ENCODE measurements at places on chromosomes 13 and 19.

GRCh38 chr19:45340232-45340898 is at the start of gene KLC3:
TSS of gene KLC3 (plus strand) at chr19:45340750. CDS start at chr19:45345542, 4,792 bp downstream.
- DNase-seq, result peak; percentile 62

DNA sequence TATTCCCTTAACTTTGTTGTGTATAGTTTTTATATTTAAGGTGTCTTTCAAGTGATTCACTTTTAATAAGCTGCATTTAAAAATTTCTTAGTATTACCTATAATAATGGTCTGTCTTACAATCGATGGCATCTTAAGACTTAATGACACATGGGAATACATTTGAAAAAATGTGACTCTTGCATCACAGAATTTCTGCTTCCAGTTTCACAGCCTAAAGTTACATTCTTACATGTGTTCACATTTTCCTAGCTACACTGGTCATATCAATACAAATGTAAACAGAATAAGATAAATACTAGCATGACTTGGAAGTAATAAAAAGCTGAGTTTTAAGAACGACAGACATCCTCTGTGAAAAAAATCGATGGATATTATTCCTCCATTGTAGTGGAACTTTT is 1597.1 kb upstream of the MIR17HG start:
- DNase-seq, result no peak

DNA sequence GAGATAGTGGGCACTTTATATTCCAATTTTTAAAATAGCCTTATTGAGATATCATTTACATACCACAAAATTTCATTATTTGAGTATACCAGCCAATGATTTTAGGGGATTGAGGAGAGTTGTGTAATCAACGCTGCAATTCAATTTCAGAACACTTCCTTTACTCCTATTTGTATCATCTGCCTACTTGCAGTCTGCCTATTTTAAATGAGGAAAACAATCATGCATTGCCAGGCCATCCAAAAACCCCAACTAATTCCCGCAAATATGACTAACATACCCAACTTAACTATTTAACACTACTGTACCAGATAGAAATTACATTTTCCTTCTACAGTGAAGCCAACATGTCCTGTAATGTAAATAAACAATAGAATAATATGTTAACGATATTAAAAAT is 26.7 kb downstream of the CAB39L start:
- no peak for DNase-seq

GRCh38 chr13:50152224-50152623 is 137.0 kb downstream of the KCNRG start:
- DNase-seq, result no peak

- no peak for DNase-seq
These were observed 11.5 kb upstream of the KANK2 start for GRCh38 chr19:11208561-11209471.

DNA sequence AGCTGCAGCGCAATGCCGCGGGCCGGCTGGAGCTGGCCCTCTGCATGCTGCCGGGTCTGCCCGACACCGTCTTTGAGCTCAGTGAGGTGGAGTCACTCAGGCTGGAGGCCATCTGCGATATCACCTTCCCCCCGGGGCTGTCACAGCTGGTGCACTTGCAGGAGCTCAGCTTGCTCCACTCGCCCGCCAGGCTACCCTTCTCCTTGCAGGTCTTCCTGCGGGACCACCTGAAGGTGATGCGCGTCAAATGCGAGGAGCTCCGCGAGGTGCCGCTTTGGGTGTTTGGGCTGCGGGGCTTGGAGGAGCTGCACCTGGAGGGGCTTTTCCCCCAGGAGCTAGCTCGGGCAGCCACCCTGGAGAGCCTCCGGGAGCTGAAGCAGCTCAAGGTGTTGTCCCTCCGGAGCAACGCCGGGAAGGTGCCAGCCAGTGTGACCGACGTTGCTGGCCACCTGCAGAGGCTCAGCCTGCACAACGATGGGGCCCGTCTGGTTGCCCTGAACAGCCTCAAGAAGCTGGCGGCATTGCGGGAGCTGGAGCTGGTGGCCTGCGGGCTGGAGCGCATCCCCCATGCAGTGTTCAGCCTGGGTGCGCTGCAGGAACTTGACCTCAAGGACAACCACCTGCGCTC is 3.8 kb upstream of the MAP2K7 start:
- DNase-seq, result no peak

DNA sequence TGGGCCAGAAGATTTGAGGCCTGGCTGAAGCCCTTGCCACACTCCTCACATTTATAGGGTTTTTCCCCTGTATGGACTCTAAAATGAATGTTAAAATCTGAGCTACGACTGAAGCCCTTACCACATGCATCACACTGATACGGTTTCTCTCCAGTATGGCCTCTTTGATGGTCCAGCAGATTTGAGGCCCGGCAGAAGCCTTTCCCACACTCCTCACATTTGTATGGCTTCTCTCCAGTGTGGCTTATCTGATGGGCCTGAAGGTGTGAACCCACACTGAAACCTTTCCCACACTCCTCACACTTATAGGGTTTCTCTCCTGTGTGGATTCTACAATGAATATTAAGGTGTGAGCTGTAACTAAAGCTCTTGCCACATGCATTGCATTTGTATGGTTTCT is 21.0 kb downstream of the ZNF45 start:
- DNase-seq, result no peak

GRCh38 chr19:4015705-4016402 is 8.3 kb downstream of the PIAS4 start:
- DNase-seq, result no peak

GRCh38 chr19:1633269-1633826 is 19.1 kb downstream of the TCF3 start:
- DNase-seq, result no peak

GRCh38 chr13:39254601-39255000 is 216.3 kb downstream of the NHLRC3 start:
- DNase-seq, result no peak

DNA sequence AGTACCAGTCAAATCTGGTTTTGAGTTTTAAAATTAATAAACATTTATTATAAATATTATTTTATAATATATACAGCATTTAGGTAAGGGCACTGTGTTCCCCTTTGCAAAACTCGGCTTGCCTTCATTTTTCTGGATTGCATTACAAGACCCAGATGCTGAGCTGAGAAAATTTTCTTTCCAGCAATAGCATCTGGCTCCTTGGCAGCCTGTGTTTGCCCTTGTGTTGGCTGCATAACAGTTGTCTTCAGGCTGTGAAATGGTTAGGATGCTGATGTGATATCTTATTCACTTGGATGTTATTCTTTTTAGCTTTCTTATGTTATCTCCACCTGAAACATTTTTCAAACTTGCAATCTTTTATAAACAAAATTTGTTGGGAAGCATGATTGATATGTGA is 784.4 kb downstream of the DACH1 start:
- DNase-seq, result no peak

- DNase-seq, result peak; percentile 76
These were observed at the start of gene ZNF285 for GRCh38 chr19:44401139-44402115. TSS of gene ZNF285 (minus strand) at chr19:44401608. CDS start at chr19:44397213, 4,395 bp downstream.

GRCh38 chr13:33185853-33186252 is 99.7 kb downstream of the STARD13 start:
- no peak for DNase-seq

GRCh38 chr13:21964686-21965085 is 293.8 kb downstream of the FGF9 start:
- DNase-seq, result no peak

DNA sequence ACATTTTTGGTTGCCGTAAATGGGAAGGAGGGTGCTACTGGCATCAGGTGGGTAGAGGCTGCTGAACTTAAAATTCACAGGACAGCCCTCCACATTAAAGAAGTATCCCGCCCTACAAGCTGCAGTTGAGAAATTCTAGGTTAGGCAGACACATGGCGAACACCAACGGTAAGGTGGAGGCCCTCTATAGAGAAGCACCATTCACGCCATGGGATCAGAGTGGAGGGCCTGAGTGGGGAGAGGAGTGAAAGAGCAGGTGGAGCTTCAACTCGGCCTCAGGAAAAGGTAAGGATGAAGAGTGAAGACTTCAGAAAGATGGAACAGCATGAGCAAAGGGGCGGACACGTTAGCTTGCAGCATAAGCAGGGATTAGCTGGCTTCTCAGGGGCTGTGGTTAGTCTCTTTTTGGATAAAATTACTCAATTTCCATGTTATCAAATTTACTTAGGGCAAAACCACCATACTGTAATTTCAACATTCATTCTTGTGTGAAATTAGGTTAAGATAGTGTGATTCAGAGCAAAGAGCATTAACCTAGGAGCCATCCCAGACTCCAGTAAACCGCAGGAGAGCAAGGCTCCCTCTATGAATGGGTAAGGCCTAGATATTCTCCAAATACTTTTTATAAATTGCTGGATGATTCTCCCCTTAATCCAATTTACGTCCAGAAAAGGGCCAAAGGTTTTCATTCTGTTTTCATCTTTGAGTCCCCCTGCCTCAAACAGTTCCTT is 1.2 kb downstream of the EEF1AKMT1 start:
- DNase-seq, result no peak

DNA sequence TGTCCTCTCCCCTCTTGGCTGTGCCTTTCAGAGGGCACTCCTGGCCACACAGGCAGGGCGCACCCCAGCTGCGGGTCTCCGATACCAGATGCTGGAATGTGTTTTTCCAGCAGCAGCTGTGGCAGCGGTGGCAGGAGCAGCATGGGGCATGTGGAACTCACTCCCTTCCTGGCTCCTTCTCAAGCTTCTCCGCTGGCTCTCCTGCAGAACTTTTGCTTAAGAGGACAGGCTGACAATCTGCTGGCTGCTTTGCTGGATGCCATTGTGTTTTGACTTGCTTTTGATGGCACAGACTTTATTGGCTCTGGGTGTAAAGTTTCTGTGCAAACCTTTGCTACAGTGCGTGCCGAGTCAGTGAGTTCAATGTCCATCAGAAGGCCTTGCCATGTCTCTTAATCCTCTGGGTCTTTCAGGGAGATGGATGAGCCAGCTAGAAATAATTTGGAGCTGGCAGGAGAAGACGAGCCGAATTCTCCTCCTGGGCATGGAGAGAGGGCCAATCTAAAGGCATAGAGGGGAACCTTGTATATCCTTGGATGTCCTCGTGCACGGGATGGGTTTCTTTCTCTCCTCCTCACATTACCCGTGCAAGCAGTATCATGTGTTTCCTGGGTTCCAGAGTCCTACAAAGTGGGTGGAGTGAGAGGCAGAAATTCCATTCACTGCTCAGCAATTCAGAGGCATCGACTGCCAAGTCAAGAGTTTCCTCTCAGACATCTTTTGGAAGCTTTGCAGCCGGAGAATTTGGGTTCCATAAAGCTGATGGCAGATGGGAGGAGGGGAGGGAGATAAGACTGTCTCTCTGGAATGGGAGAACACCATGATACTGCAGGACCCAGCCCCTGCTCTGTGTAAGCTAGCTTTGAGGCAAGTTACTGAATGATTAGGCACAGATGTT is 231.2 kb downstream of the FGF9 start:
- no peak for DNase-seq

GRCh38 chr19:39335168-39335548 is 685 bp downstream of the GMFG start:
- DNase-seq, result no peak

DNA sequence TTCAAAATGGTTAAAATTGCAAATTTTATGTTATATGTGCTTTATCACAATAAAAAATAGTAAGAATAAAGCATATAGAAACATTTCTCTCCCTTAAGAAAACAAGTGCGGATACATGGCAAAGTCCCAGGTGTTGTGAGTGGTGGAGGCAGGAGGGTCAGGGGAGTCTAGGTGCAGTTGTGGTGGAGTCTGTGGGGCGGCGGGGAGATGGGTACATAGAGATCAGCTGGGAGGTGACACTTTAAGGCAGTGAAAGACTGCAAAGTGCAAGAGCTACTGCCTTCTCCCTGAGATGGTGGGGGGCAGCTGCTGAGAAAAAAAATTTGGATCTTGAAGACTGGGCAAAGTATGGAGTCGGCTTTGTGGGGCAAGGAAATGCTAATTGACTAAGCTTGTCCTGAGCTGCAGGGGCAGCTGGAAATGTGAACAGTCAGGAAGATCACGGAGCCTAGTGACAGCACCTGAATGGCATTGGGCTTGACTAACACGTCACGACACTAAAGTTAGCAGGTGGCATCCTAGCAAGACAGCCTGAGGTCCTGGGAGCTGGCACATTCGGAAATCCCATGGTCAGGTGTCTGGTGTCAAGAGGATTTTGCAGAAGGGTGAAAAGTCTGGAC is 72.9 kb upstream of the IRS2 start:
- no peak for DNase-seq

DNA sequence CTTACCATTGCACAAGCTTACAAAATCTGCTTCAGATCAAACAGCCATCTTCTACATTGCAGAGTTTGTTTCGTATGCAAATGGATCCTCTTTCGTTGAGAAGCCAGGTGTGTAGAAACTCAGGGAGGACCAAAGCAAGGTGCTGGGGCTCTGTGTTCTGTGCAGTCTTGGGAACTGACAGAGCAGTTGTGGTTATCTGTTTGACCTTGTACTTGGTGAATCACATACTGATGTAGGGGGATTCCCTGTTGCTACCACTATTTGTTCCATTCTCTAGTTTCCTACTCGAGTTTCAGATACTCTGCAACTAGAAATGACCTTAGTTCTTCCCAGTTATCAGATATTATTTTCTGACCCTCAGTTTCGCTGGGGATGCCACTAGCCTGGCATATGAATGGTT is 95.2 kb upstream of the CLDN10 start:
- DNase-seq, result peak; percentile 44

- DNase-seq, result no peak
These were observed 9.1 kb upstream of the LHFPL6 start for GRCh38 chr13:39612023-39612637.

DNA sequence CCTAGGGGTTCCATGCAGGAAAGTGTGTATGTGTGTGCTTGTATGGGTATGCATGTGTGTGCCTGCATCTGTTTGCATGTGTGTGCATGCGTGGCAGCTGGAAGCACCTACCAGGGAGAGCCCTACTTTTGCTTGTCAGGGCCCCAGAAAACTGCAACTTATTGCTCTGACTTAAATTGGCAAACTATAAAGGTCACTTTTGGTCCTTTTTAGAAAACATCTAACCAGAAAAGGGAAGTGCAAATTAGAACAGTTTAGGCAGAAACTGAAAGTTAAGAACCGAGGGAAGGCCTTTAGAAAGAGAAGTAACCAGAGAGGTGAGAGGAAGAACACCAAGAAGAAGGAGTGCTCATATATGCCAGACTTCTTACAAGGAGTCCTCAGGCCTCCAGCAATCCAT is 32.5 kb downstream of the DLEU7 start:
- no peak for DNase-seq

- DNase-seq, result no peak
These were observed 205.3 kb downstream of the MZT1 start for GRCh38 chr13:72521940-72522661.

- no peak for DNase-seq
These were observed 11.4 kb downstream of the CARD8 start for GRCh38 chr19:48244281-48244680.

DNA sequence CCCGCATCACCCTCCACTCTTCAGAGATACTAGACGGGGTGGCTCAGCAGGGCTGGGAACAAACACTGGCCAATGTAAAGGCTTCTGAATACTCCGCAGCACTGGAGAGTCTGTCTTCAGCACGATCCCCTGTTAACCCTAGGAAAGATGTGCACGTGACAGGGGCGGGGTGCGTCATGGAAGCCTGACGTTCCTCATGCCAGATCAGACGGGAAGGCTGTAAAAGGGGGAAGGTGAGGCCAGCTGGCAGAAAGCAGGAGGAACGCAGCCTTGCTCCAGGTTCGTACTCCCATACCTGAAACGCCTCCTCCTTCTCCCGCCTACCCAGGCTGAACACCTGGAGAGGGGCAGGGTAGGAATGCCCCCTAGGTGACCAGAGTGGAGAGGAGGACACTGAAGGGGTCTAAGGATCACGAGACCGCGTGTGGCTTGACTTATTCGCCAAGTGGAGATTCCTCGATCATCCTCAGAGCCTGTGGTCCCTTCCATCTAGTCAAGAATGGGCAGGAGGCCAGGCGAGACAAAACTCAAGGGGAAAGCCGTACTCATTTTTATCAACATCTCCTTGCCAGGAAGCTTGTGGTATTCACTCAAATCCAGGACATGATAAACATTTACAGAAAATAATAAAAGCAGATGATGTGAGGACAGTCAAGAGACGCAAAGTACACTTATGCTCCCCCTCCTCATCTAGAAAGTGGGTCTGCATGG is 18.2 kb upstream of the FFAR2 start:
- DNase-seq, result no peak

Measured in GM12891 (cell line).